ENCODE measurements at places on chromosomes 2 and 18. TPM values are rescaled to one million over a fixed set of nuclear protein-coding genes. Genes with fewer than 3 reads are reported as not detected.

DNA sequence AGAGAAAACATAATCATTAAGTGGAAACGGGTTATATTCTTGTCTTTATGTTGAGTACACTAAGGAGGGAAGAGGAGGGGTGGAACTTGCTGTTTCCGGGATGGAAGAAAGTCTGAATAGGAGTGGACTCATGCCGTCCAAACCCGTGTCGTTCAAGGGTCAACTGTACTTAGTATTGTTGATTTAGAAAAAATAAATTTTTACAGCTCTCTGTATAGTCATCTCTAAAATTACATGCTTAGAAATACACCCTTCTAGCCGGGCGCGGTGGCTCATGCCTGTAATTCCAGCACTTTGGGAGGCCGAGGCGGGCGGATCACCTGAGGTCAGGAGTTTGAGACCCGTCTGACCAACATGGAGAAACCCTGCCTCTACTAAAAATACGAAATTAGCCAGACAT is 29.4 kb downstream of the RIF1 start:
- DNase-seq: no peak

DNA sequence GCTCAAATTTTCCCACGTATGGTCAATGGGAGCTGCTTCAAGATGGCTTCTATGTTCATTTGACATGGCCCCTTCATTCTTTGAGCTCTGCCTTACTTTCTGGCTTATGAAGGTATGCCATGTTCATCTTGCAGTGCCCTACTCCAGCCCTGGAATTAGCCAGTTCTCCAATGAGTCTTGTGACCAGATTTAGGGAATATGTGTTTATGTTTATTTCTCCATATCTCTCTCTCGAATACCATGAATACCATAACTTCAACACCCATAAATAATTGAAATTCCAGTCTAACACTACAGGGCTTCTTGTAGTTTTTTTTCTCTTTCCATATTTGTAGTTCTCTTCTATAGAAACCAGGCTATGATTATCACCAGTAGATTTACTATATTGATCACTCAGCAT is 39.7 kb downstream of the EPB41L5 start:
- DNase-seq: no peak

DNA sequence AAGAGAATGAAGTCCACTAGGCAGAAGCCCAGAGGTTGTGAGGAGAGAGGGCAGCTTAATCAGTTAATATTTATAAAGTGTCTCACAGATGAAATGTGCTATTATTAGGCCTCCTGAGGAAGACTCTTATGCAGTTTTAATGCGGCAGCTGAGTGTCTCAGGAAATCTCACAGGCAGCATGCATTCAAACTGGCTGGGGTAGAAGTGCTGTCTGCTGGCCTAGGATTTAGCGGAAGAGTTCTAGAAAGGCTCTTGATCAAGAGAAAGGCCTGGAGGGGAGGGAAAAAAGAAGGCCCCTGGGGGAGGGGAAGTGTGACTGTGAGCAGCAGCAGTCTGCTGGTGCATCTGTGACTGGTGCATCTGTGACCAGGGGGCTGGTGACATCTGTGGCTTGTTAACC is 133.0 kb downstream of the FSHR start:
- DNase-seq: no peak

DNA sequence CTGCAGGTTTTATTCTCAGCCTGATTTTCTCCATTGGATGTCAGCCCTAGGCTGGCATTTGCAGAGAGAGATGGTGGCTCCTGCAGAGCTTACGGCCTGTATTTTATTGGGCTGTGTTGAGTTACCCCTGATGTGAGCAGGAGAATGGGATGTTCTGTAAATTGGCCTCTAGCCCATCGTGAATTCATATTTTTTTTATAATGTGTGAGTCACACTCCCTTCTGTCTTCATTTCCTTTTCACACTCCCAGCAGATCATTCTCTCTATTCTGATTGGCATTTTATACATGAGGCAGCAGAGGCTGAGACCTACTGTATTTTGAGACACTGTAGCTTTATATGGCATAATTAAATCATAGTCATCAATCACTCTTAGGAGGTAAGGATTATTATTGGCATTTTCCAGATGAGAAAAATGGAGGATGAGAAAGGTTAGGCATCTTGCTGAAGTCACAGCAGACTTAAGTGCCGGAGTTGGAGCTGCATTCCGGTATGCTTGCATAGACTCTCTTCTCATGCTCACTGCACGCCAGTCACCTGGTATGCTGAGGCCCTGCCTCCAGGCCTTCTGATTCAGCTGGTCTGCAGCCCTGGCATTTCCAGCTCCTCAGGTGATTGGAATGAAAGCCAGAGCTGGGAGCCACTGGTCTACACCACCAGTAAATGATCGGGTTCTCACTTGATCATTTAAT is 142.4 kb downstream of the NEDD4L start:
- DNase-seq: no peak

GRCh38 chr18:39225373-39225772 is 1659.8 kb upstream of the CELF4 start:
- no peak for DNase-seq

DNA sequence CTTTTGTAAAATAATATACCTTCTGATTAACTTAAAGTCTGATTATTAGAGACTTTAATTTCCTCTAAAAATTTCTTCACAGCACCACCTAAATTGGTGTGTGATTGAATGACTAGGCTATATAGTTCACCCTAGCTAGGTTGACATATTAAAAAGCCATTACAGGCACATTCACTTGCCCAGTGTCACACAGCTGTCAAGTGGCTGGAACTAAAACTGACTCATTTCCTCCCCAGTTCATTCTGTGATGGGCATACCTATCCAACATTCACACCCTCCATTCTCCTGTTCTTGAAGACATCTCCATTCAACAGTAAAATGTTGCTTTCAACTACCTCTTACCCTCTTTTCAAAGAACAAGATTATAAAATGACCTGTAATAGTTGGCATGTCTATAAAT is 334.5 kb downstream of the ARHGAP15 start:
- no peak for DNase-seq

GRCh38 chr2:233856184-233856583 is 1.8 kb upstream of the HJURP start:
- no peak for DNase-seq

GRCh38 chr2:150485871-150486538 is 1.5 kb downstream of the RND3 start:
- peak; percentile 91 for DNase-seq

GRCh38 chr18:49988101-49988500 is 174.8 kb upstream of the ACAA2 start:
- no peak for DNase-seq

GRCh38 chr2:239163688-239164334 is 237.0 kb downstream of the HDAC4 start:
- DNase-seq: no peak

- no peak for DNase-seq
These were observed 892 bp downstream of the CELF4 start for GRCh38 chr18:37564711-37565100.

DNA sequence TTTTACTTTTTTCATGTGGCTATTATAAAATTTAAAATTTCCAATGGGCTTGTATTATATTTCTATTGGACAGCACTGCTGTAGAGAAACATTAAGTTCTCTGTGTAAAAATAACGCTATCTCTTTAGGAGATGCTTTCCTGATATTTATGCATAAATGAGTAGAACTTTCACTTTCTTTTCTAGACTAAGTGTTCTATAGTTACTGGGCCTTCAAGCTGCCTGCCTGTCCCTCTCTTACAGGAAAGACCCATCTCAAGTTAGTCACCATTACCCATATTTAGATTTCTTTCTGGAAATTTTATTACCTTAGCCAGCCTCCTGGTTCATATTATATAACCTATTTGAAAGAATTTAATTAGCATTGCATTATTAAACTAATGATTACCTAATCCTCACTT is 4.8 kb downstream of the ITGA4 start:
- no peak for DNase-seq

GRCh38 chr18:23977719-23978483 is 36.7 kb upstream of the TTC39C start:
- DNase-seq: peak; percentile 44

- no peak for DNase-seq
These were observed 144.7 kb downstream of the TRIB2 start for GRCh38 chr2:12861344-12861930.

DNA sequence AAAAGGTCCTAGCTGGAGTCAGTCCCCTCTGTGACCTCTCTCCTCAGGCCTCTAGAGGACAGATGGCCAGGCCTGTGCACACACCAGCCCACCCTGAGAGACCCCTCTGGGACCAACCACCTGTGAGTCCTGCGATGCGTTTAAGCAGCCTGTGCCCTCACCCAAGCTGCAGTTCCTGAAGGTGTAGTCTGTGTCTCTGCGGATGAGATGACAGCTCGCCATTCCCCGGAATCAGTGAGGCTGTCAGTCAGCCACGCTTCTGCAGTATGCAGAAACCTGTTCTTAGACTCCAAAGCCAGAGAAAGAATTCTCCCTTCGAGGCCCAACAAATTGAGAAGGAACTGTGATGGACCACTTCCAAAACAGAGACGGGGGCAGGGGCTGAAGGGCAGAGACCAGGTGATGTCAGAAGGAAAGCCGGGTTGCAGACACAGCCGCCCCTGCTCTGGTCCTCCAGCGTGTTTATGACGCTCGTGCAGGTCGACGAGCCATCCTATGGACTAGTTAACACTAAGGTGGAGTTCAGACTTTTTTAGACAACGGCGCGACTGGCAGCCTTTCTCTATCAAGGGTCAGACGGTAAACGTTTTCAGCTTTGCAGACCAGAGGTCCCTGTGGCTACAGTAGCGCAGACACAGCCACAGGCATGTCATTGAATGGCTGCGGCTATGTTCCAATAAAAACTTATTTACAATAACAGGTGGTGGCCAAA is 10.2 kb downstream of the MTERF4 start:
- DNase-seq: no peak

- peak; percentile 68 for DNase-seq
These were observed 463.9 kb upstream of the HS6ST1 start for GRCh38 chr2:128782411-128783192.

DNA sequence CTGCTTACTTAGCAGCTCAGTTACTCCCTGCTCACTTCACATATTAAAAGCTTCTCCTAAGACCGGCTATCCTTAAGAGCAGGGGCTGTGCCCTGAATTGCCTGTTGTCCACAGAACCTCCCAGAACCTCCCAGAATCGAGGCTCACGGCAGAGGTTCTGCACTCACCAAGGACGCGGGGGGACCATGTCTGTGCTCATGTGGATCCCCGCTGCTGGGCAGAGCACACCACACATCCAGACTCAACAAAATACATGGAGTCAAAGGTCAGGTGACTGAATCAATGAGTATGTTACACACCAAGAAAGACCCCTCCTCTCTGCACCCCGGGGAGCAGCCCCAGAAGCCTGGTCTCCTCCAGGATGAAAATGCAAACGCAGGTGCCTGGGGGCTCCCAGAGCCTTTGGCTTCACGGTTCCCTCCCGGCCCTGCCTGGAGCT is 149.0 kb downstream of the MBP start:
- DNase-seq: peak; percentile 60

GRCh38 chr2:98830571-98831145 is 99.7 kb upstream of the MGAT4A start:
- no peak for DNase-seq

DNA sequence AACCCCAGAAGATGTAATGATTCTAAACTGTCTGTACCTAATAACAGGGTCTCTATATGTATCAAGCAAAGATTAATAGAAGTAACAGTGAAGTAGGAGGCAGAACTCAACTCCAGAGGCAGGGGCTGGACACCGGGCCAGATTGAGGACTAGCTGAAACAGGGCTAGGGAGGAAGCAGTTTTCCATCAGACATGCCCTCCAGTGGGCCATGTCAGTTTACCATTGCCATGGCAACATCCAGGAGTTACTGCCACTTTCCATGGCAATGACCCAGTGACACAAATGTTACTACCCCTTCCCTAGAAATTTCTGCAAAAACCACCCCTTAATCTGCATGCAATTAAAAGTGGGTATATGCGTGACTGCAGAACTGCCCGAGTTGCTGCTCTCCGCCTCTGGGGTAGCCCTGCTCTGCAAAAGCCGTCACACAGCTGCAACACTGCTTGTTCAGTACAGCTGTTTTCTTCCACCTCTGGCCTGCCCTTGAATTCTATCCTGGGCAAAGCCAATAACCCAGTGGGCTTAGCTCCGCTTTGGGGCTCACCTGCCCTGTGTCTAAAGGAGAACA is 58.7 kb downstream of the TMEM18 start:
- DNase-seq: peak; percentile 57

- no peak for DNase-seq
These were observed 69.2 kb downstream of the B3GNT2 start for GRCh38 chr2:62265106-62265505.

GRCh38 chr2:44342854-44343253 is 18.4 kb downstream of the PREPL start:
- no peak for DNase-seq

DNA sequence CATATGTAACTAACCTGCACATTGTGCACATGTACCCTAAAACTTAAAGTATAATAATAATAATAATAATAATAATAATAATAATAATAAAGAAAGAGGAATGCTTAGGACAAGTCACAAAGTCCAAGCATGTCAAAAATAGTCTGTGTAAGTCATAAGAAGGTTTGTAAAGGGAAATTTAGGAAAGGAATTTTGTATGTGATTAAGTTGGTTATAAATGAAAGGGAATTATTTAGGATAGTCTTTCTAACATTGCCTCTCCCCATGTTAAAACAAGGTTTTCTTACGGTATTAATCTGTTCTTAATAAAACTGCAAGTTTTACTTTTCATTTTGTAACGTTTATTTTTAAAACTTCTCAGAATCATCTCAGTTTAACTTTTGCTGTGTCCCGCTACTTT is 62.8 kb downstream of the SESTD1 start:
- no peak for DNase-seq

DNA sequence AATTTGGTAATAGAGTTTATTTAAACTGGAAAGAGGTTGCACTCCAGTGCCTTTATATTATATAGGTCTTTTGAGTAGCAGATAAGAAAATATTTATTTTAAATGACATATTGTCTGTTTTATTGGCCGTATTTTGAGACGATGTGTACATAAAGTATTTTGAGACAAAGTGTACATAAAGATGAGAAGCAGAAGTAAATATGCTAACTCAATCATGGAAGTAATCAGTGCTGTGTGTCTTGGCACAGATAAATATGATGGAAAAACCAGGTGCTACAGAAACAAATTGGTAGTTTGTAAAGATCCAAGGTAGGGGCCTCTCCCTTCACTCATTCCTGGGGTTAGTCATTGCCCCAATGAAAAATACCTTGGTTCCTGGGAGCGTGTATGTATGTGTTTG is 382.9 kb downstream of the DSEL start:
- no peak for DNase-seq

- DNase-seq: no peak
These were observed 28.3 kb downstream of the KIF5C start for GRCh38 chr2:148903294-148903693.

REG1B gene
- not detected for total RNA-seq

D2HGDH gene
- total RNA-seq: 32.5 TPM

PRKAG3 gene
- not detected for total RNA-seq

TEX261 gene
- total RNA-seq: 71.2 TPM

MEIS1 gene
- total RNA-seq: 0.86 TPM

CCDC68 gene
- total RNA-seq: not detected

ACP1 gene
- 81.4 TPM for total RNA-seq

GPATCH11 gene
- total RNA-seq: 8.1 TPM

NXPH2 gene
- not detected for total RNA-seq

RESP18 gene
- total RNA-seq: not detected

VWC2L gene
- total RNA-seq: not detected

DNAJC5G gene
- total RNA-seq: not detected

IL36RN gene
- total RNA-seq: not detected

GTF2A1L gene
- 1.9 TPM for total RNA-seq

ALS2 gene
- total RNA-seq: 39.1 TPM

SPC25 gene
- 5.6 TPM for total RNA-seq

SLC20A1 gene
- 80.4 TPM for total RNA-seq

TMEM37 gene
- total RNA-seq: 0.40 TPM
